ENCODE measurements at places on chromosomes 1 and 21.

DNA sequence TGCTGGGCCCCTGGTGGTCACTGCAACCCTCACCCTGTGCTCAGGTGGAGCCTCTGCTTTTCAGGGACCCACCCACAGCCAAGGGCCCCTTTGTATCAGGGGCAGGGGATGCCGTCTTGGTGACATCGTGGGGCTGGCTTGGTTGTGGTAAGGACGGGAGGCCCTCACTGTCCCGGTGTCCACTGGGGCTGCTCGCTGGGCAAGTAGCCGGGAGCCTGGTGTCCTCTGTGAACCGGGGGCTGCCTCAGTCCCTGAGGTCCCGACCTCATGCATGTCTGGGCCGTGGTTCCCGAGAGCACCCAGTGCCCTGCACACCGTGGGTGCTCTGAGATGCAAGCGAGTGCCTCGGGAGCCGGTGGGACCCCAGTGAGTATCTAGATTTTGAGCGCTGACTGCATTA lies 56.0 kb upstream of the TTC34 start:
- DNase-seq = no peak

- DNase-seq = no peak
Observed at GRCh38 chr1:39613250-39613649, 26.2 kb downstream of the HEYL start.

DNA sequence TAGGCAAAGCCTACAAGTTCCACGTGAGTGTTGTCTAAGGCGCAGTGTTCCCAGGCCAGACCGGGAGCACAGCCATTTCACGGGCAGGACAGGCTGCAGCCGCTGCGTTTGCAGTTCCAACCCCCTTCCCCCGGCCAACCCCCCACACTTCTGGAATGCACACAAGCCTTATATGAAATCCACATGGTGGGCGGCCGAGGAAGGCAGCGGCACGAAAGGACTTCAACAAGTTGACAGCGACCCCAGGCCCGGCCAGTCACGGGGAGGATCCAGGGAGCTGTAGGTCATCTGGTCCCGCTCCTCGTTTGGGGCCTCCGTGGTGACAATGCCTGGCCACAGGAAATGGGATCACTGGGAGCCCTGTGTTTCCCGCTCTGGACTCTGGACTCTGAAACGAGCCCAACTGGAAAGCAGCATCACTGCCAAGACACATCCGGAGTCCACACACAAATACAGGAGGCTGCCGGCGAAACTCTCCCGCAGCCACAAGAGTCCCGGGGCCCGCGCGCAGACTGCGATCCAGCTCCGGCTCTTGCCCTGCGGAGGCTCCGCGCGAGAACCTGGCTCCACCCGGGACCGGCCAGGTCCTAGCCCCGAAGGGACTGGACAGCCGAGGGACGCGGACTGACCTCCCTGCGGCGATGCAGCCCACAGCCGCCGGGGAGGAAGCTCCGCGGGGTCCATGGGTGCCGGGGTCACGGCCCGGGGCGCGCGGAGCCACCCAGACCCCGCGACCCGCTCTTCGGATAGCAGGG lies 794 bp downstream of the NID1 start:
- DNase-seq = no peak

DNA sequence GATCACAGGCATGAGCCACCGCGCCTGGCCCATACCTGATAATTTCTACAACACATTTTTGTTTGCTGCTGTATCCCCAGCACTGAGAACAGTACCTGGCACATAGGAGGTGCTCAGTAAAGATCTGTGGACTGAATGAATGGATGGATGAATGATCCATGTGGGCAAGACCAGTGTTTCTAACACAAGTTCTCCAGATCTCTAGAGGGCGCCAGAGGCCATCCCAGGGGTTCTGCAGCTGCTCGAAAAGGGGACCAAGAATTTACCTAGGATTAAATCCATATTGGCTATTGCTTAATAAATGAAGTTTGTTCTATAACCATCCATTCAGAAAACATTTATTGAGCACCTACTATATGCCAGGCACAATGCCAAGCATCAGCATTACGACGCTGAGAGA lies 167.7 kb downstream of the ACTL8 start:
- no peak for DNase-seq

- no peak for DNase-seq
Observed at GRCh38 chr1:2433196-2433595, 20.8 kb upstream of the PEX10 start.

DNA sequence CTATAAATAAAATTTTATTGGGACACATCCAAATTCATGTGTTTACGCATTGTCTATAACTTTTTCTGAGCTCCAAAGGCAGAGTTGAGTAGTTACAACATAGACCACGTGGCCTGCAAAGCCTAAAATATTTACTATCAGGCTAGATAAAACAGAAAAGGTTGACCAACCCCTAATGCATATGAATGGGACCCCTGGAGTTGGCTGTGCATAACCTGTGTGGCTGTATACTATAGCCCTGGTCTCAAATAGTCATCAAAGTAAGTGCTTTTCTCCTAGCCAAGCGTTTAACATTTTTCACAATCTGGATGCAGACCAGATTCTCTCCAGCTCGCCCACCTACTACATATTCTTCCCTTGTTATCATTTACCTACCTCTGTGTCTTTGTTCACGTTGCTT lies 60.4 kb downstream of the CYYR1 start:
- DNase-seq = no peak

GRCh38 chr1:203336097-203336496 lies 14.8 kb downstream of the FMOD start:
- no peak for DNase-seq

DNA sequence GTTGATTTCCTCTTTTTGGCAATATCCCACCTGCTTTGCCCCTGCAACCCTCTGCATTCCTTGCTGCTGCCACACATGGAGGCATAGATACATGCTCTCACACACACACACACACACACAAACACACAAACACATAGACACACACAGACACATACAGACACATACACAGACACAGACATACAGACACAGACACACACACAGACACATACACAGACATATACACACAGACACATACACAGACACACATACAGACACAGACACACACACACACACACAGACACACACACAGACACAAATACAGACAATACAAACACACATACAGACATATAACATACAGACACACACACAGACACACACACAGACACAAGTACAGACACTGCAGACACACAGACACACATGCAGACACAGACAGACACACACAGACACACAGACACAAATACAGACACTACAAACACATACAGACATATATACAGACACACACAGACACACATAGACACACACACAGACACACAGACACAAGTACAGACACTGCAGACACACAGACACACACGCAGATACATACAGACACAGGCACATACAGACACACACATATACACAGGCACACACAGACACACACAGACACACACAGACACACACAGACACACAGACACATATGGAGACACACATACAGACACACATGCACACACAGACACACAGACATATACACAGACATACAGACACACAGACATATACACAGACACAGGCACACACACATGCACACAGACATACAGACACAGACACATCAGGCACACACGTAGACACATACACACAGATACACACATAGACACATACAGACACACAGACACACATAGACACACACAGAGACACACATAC lies 83.3 kb downstream of the MAP3K7CL start:
- DNase-seq = no peak

DNA sequence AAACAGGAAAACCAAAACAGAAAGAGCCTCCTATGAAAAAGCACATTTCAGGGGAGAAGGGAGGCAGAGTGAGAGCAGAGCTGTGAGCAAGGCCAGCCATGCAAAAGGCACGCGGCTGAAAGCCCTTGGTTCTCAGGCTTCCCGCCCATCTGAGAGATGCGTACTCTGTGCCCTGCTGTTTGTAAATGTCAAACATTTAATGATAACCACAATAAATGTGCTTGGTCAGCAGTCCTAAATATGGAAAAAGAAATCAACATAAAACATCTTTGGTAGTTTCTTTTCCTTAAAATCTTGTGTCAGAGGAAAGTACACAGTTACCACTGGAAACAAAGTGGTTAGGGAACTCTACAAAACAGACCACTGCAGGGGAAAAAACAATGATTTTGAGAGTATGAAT lies 283.1 kb downstream of the DSCAM start:
- no peak for DNase-seq

DNA sequence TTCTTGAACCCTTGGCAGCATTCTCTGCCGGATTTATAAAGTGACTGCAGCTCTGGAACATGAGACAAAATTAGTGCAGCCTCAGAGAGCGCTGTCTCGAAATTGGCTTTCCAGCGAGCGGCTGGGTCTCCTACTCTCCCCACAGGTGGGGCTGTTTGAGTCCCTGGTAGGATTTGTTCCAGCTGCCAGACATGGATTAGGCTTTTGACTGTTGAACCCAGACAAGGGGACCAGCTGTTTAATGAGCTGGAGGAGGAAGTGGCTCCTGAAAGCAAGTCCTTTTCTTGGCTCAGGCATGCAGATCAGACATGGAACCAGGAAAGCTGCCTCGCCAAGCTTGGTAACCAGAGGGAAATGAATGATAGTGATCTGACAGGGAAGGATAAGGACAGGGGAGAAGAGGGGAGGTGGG lies 69.6 kb downstream of the UBIAD1 start:
- DNase-seq = no peak
